ENCODE measurements at places on chromosomes 16 and 17. TPM values are rescaled to one million over a fixed set of nuclear protein-coding genes. Genes with fewer than 3 reads are reported as not detected.

Gene SP6
- 2.4 TPM for total RNA-seq

Gene HP
- not detected for total RNA-seq

Gene RAB11FIP4
- total RNA-seq, result 0.13 TPM

Gene C16orf86
- total RNA-seq, result 1.1 TPM

Gene BIRC5
- 57.2 TPM for total RNA-seq

Gene NLK
- 50.5 TPM for total RNA-seq

Gene CACNA1H
- total RNA-seq, result not detected

Gene TM4SF5
- total RNA-seq, result not detected

Gene DRG2
- total RNA-seq, result 36.6 TPM

Gene HS3ST4
- total RNA-seq, result not detected

Gene CEP295NL
- total RNA-seq, result 2.6 TPM

Gene NOD2
- 0.27 TPM for total RNA-seq

Measured in thoracic aorta endothelial cell (primary cell).